ENCODE measurements at places on chromosomes 16 and 17. TPM values are rescaled to one million over a fixed set of nuclear protein-coding genes. Genes with fewer than 3 reads are reported as not detected.

Gene KRT39
- not detected for polyA plus RNA-seq

Gene KRTAP3-1
- polyA plus RNA-seq = not detected

Gene CHST4
- not detected for polyA plus RNA-seq

Gene SEPTIN1
- polyA plus RNA-seq = 0.07 TPM
